Fibroblast of the conjunctiva (primary cell): ENCODE measurements at places on chromosomes 7 and 10.
A peak's percentile ranks its signal among the peaks of the same experiment; 100 is the strongest.

DNA sequence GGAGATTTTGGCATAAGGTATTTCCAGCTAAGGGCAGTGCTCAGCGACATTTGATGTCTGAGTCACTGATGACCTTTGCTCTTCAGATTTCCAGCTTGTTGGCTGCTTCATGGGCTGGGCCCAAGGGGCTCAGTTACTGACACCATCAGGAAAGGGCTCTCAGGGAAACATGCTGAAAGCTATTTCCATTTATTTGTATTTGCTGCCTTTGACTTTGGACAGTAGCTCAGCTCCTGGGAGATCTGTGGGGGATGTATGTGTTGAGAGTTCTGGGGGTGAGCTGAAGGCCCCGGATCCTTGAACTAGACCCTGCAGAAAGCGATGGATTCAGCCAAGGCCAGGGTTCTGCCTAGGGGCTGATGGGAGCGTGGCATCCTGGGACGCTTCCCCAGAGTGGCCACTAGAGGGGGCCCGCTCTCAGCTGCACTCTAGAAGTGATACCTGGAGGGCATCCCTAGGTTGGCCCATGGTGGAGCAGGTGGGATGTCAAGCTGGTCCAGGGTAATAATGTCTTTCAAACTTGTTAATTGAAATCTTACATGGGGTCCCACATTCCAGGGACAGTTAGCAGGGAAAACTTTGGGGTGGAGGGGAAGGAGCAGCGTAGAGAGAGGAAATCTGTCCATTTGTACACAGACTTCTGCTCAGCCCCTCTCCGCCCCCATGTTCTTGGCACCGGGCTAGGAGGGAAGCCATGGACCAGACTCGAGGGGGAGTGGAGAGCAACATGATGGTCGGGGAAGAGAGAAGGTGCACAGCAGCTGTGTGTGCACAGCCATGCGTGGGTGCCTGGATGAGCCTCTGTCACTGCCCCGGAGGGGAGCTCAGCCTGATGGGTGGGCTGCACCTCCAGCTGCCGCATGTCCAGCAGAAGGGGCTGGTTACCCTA lies 3.0 kb upstream of the BTBD16 start:
- DNase-seq: no peak

DNA sequence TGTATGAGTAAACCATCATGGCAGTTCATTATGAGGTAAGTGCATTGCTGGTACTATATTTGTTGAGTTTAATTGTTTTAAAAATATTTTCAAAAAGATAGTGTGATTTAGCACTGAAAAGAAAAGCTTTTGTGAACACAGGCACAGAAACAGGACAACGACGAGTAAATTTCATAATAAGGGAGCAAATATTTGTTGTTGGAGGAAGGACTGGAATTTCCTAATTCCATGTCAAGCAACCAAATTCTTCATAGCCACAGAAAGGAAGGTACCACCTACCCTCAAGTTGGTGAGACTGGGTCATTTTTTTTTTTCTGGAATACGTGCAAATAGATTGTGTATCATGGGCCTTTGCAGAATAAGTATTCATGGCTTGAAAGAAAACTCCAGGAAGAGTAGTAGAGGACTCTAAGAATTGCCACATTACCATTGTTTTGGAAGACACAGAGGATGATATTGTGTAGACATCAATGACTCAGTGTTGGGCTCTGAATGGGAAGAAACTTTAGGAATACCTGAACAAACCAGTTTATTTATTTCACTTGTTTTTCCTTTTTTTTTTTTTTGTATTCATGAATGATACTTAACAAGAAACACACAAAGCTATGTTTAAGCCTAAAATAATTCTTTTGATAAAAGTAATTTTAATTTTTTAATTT lies 7.8 kb downstream of the UBE2D4 start:
- DNase-seq: no peak

GRCh38 chr7:148712678-148713329 lies 14.1 kb downstream of the CUL1 start:
- no peak for DNase-seq

- DNase-seq: peak; percentile 8
These were observed 50.8 kb downstream of the C10orf120 start for GRCh38 chr10:122648599-122649428.

DNA sequence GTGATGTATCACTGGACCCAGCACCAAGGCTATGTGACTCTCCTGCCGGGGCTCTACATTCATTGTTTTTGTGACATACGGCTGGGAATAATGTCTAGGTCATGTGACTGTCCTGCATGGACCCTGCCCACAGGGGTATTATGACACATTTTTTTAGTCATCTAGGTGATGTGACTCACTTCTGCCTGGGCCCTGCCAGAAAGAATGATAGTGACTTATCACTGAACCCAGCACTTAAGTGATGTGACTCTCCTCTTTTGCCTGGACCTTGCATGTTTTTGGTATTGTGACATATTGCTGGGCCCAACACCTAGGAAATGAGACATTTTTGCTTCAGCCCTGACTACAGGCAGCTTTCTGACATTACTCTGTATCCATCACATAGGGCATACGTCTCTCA lies 51.1 kb upstream of the ZNF107 start:
- DNase-seq: no peak

GRCh38 chr7:112573302-112574039 lies 92.7 kb downstream of the LSMEM1 start:
- no peak for DNase-seq

DNA sequence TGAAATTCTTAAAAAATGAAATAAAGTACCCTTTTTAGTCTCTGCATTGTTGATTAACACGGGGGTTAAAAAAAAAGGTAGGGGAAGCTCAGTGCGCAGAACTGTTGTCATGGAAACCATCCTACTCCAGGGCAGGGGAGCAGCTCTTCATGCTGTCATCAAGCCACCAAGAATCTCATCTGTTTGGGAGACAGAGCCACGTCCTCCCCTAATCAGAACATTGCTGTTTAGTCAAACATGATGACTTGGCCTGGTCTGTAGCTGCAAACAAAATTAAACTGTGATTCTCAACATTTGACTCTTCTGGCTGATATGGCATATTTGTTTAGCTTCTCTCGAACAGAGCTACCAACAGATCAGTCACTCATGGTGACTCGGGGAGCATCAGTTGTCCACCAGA lies 254.4 kb upstream of the KLF14 start:
- no peak for DNase-seq

- no peak for DNase-seq
These were observed 63.9 kb upstream of the ECHDC3 start for GRCh38 chr10:11678074-11678793.

DNA sequence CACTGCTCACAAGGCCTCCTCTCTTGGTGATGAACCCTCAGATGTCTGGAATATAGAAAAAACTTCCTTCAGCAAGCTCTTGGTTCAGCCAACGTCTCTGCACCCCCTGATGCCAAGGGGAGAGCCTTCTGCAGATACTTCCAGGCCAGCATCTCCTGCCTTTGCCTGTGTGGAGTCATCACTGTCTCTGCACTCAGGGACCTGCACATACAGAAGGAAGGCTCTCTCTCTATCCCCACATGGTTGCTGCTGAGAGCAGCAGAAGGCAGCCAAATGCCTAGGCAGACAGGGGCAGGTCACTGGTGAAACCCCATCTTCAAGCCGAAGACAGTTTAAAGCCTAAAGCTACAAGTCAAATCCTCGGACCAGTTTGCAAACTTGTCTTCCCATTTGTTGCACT lies 137.6 kb downstream of the WDR11 start:
- DNase-seq: no peak

DNA sequence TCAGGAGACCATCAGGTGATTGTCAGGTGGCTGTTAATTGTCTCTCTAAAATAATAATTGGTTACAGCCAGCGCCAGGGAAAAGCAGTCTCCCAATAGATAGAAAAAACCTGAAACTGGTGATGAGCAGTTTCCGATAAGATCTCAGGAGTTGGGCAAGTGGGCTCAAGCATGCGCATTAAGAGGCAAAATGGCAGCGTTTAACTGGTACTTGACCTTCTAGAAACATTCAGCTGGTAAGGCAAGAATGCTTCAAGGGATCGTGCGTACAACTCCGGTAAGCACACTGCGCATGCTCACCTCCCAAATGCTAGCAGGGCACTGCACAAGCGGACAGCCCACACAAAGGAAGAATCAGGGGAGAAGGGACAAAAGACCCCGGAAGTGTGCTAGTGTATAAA lies 48.5 kb downstream of the BLNK start:
- no peak for DNase-seq

DNA sequence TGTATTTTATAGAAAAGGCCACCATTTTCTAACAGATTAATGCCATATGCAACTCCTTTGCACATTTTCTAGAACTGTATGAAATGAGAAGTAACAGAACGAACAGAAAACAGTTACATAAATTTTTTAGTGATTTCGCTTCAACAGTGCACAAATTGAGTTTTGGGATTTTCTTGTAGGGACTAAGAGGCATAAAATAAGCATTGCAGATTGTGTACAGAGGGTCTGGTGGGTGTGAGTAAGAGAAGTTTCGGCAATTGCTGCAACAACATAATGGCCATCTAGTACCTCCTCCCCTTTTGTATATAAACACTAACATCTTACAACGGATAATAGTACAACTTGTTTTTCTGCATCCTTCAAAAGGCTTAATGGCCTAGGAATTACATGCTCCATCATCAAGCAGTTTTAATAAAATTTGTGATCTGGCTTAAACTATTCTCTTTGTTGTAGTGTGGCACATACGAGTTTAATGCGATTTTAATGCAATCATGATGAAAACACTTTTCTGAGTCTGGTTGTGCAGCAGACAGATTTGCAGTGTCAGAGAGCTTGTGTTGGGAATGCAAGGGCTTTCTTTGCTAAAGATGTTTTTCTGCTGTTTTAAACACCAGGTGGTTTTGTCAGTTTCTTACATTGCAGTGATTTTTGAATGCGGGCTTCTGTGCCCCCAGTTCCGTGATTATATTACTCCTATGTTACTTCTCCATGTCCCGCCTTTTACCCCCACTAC lies 2.9 kb downstream of the GLCCI1 start:
- DNase-seq: no peak

- DNase-seq: no peak
These were observed 20.5 kb upstream of the MRC1 start for GRCh38 chr10:17788646-17789045.

GRCh38 chr10:128943111-128943510 lies 523.9 kb upstream of the MGMT start:
- DNase-seq: no peak

DNA sequence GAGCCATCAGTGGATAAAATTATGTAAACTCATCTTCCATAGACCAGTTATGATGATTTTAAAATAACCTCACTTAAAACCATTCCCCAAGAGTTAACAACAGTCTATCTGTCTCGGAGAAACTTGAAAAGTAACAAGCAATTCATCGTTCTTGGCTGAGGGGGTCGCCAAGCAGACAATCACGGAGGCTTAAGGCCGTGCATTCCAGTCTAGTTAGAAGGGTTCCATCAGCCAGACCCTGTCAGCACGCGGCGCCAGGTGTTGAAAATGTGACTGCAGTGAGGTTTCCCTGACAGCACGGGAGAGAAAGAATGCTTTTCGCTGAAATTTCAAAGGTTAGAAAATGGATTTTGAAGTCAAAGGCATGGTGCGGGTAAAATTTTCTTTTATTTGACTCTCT lies 1025.0 kb upstream of the CELF2 start:
- no peak for DNase-seq

GRCh38 chr7:54831644-54832095 lies 72.7 kb upstream of the SEC61G start:
- no peak for DNase-seq

GRCh38 chr7:140448781-140449480 lies 30.4 kb downstream of the MKRN1 start:
- no peak for DNase-seq

- no peak for DNase-seq
These were observed 3.4 kb upstream of the MUC12 start for GRCh38 chr7:100965723-100966541.

- DNase-seq: no peak
These were observed 100.0 kb downstream of the RNF216 start for GRCh38 chr7:5681423-5681822.

- DNase-seq: no peak
These were observed 14.0 kb upstream of the GRIFIN start for GRCh38 chr7:2490181-2490651.

- DNase-seq: no peak
These were observed at the start of gene GJD4 for GRCh38 chr10:35605191-35605590. GJD4 (plus strand) TSS chr10:35605341; CDS start chr10:35605568, 227 bp downstream.

GRCh38 chr7:141685285-141686023 lies 16.5 kb downstream of the DENND11 start:
- no peak for DNase-seq

GRCh38 chr10:3571310-3571825 lies 213.6 kb downstream of the KLF6 start:
- no peak for DNase-seq

GRCh38 chr10:64636461-64636860 lies 1115.3 kb downstream of the REEP3 start:
- DNase-seq: no peak

- DNase-seq: no peak
These were observed 17.8 kb upstream of the TBRG4 start for GRCh38 chr7:45129181-45129800.

DNA sequence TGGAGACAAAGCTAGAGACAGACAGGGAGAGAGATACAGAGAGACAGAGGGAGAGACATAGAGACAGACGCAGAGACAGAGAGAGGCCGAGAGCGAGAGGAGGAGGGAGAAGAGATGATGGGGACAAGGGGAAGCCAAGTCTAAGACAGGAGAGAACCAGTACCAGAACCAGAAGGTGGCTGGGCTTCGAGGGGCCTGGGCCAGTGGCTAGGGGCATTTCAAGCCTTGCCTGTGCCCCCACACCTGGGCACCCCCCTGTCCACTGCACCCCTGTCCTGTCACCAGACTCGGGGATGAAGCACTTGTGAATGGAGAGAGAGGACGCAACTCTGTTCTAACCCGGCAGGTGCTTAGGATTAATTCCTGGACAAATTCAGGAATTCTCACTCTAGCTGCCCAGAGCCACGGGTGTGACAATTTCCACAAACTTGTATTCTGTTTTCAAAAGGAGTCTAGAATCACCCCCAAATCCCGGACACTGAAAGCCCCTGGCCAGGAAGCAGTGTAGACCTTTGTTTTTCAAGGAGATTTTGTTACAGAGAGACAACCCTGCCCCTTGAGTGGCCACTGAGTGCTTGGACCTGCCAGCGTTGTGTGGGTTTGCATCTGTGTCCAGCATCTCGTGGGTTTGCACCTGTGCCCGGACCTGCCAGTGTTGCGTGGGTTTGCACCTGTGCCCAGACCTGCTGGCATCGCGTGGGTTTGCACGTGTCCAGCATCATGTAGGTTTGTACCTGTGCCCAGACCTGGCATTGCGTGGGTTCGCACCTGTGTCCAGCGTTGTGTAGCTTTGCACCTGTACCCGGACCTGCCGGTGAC lies 157.3 kb downstream of the WDR37 start:
- DNase-seq: no peak

DNA sequence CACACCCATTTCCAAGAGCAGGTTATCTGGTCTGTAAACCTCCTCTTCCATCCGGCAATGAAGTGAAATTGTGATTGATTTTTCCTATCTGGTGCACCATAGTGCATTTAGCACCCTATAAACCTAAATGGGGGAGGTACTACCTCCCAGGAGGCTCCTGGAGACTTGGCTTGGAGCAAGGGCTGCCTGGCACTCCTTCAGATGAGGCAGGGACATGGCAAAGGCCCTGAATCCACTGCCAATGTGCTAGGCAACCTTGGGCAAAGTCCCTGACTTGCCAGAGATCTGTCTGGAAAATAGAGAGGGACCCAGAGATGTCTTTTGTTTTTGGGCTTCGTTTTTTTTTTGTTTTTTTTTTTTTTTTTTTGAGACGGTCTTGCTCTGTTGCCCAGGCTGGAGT lies 6.7 kb upstream of the GRID1 start:
- DNase-seq: no peak
